Natural killer cell (primary cell): ENCODE measurements at places on chromosomes 12 and 14. TPM values are rescaled to one million over a fixed set of nuclear protein-coding genes. Genes with fewer than 3 reads are reported as not detected.
A peak's percentile ranks its signal among the peaks of the same experiment; 100 is the strongest.

GRCh38 chr12:95227818-95228356 is 10.3 kb downstream of the VEZT start:
- no peaks in the 10 kb centered on the region for H3K4me1 ChIP-seq
- no peak overlapping the region for H3K27ac ChIP-seq
- H3K27me3 ChIP-seq: no peaks in the 10 kb centered on the region
- peaks cover 2% of the 10 kb centered on the region for H3K36me3 ChIP-seq
- no peak for DNase-seq

- H3K27ac ChIP-seq: no peak overlapping the region
- H3K27me3 ChIP-seq: no peaks in the 10 kb centered on the region
- no peak for DNase-seq
- H3K36me3 ChIP-seq: no peaks in the 10 kb centered on the region
Measured at GRCh38 chr12:89513544-89513943, 11.1 kb downstream of the GALNT4 start.

KCNH3 gene
- total RNA-seq: 1.6 TPM

DNA sequence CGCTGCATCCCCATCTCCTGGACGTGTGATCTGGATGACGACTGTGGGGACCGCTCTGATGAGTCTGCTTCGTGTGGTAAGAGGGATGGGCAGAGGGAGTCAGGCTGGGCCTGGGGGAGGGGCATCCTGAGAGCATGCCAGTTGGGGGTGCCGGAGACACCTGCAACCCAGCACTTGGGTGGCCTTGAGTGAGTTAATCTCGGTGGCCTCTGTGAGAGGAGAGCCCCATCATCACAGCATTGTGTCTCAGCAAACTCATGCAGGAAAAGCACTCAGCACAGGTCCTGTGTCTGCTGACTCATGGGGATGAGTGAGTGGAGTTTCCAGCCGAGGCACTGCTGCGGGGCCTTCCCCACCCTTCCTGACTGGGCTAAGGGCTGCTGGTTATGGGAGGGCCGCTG is 19.6 kb upstream of the LRP1-AS start:
- DNase-seq: no peak
- no peak overlapping the region for H3K4me3 ChIP-seq
- H3K4me1 ChIP-seq: peaks cover 3% of the 10 kb centered on the region
- H3K27ac ChIP-seq: no peak overlapping the region

GRCh38 chr14:44979740-44980356 is 17.9 kb downstream of the TOGARAM1 start:
- no peaks in the 10 kb centered on the region for H3K36me3 ChIP-seq
- H3K27ac ChIP-seq: no peak overlapping the region
- H3K4me3 ChIP-seq: no peak overlapping the region
- H3K4me1 ChIP-seq: no peaks in the 10 kb centered on the region
- H3K27me3 ChIP-seq: no peaks in the 10 kb centered on the region
- DNase-seq: no peak

MANSC4 gene
- total RNA-seq: not detected

DNA sequence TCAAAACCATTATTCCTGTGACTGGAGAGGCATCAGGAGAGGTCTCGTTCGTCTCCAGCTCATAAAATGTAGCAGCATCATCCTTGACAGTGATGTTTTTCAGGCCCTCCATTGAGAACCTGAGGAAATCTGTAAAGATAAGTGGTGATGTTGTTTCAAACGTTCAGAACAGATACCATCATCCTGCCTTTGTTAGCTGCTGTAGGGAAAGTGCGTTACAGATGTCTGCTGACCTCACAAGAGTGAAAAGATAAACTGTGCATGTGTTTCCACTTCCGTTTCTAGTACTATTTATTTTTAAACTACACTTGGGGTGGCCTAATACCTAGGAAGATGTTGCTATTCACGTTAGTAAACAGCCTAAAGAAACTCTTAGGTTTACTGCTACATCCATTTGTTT is 28.4 kb downstream of the BCL2L14 start:
- H3K27ac ChIP-seq: no peak overlapping the region
- no peak overlapping the region for H3K4me3 ChIP-seq
- H3K27me3 ChIP-seq: no peaks in the 10 kb centered on the region
- no peak for DNase-seq
- no peaks in the 10 kb centered on the region for H3K36me3 ChIP-seq

SPX gene
- total RNA-seq: not detected

- H3K27ac ChIP-seq: no peak overlapping the region
- H3K4me1 ChIP-seq: no peaks in the 10 kb centered on the region
- peaks cover 4% of the 10 kb centered on the region for H3K27me3 ChIP-seq
- no peak overlapping the region for H3K4me3 ChIP-seq
Measured at GRCh38 chr14:69876221-69876847, 2.9 kb upstream of the SMOC1 start.

DNA sequence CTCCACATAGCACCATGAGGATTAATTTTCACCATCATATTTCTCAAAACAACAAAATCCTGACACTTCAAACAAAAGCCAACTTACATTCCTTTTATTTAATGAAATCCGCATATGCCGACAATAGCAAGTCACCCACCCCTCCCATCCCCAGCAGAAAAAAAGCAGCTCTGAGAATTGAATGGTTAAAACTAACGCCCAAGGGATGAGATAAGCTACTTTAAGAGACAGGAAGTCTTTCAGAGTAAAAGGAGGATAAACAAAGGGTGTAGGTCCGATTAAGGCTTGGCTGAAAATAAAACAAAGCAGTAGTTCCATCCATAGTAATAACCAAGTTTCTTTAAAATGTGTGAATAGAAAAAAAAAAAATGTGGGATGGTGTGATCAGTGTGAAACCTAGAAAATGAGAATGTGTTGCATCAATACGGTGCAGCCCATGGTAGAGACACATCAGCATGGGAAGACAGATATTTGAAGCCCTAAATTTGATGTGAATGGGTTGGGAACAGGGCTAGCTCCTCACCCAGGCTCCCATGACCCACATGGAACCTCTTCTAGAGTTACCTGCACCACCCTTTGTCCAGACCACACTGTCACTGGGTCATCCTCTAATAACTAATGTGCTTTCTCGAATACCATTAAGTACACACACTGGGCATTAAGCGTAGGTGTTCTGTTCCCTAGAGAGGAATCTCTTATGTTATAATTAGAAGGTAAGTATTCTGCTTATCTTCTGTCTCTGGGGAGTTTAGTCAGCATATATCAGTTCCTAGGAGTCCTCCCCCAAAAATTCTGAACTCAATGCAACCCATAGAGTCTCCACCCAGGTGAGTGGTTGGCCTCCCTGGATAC is 31.7 kb downstream of the RTRAF start:
- H3K27me3 ChIP-seq: no peaks in the 10 kb centered on the region
- H3K4me3 ChIP-seq: no peak overlapping the region
- H3K27ac ChIP-seq: no peak overlapping the region
- no peaks in the 10 kb centered on the region for H3K4me1 ChIP-seq
- DNase-seq: no peak

GRCh38 chr14:21098892-21099595 is 589 bp upstream of the ZNF219 start:
- no peaks in the 10 kb centered on the region for H3K27me3 ChIP-seq
- peaks cover 23% of the 10 kb centered on the region for H3K4me1 ChIP-seq
- no peaks in the 10 kb centered on the region for H3K36me3 ChIP-seq
- H3K27ac ChIP-seq: peak overlapping the region; percentile 15
- peak overlapping the region; percentile 43 for H3K4me3 ChIP-seq

SPRING1 gene
- 24.4 TPM for total RNA-seq

- no peak overlapping the region for H3K4me3 ChIP-seq
- H3K27me3 ChIP-seq: no peaks in the 10 kb centered on the region
- H3K4me1 ChIP-seq: no peaks in the 10 kb centered on the region
- no peak overlapping the region for H3K27ac ChIP-seq
Measured at GRCh38 chr14:67787673-67788072, 28.7 kb downstream of the ZFYVE26 start.

DNA sequence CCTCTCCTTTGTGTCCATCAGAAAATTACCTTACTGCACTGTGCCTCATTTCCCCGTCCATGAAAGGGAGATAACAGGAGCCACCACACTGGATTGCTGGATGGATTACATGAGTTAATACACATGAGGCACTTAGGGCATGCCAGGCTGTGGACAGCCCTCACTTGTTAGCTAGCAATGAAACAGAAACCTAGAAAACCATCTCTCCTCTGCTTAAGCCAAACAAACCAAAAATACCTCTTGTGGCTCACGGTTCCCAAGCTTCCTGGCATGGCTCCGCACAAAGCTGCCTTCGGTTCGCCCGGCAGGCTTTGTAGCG is 660 bp upstream of the HCFC2 start:
- H3K4me1 ChIP-seq: peaks cover 14% of the 10 kb centered on the region
- peaks cover 4% of the 10 kb centered on the region for H3K36me3 ChIP-seq
- H3K27me3 ChIP-seq: no peaks in the 10 kb centered on the region

OR6C75 gene
- total RNA-seq: not detected

DNA sequence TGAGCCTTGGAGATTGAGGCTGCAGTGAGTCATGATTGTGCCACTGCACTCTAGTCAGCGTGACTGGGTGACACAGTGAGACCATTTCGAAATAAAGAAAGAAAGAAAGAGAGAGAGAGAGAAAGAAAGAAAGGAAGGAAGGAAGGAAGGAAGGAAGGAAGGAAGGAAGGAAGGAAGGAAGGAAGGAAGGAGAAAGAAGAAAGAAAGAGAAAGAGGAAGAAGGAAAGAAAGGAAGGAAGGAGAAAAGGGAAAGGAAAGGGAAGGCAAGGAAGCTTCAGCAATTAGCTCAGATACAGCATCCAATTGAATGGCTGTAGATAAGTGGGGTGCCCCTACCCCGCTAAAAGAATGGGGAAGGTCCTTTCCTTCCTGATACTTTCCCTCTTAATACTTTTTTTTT is 9.5 kb upstream of the NAA30 start:
- no peak overlapping the region for H3K27ac ChIP-seq
- H3K36me3 ChIP-seq: no peaks in the 10 kb centered on the region
- no peaks in the 10 kb centered on the region for H3K4me1 ChIP-seq
- DNase-seq: no peak
- no peak overlapping the region for H3K4me3 ChIP-seq

GRCh38 chr14:57610631-57611030 is 117.0 kb upstream of the CCDC198 start:
- no peaks in the 10 kb centered on the region for H3K4me1 ChIP-seq
- DNase-seq: no peak
- no peak overlapping the region for H3K4me3 ChIP-seq
- H3K27me3 ChIP-seq: no peaks in the 10 kb centered on the region
- H3K36me3 ChIP-seq: no peaks in the 10 kb centered on the region
- H3K27ac ChIP-seq: no peak overlapping the region

GRCh38 chr12:64735442-64735841 is 23.8 kb downstream of the GNS start:
- H3K36me3 ChIP-seq: peaks cover 58% of the 10 kb centered on the region
- DNase-seq: no peak
- peaks cover 13% of the 10 kb centered on the region for H3K4me1 ChIP-seq
- no peak overlapping the region for H3K27ac ChIP-seq
- H3K27me3 ChIP-seq: no peaks in the 10 kb centered on the region

IFT43 gene
- total RNA-seq: 19.0 TPM

KRT84 gene
- not detected for total RNA-seq

GRCh38 chr12:32334371-32334777 is 65.0 kb upstream of the FGD4 start:
- peaks cover 4% of the 10 kb centered on the region for H3K36me3 ChIP-seq
- no peak overlapping the region for H3K4me3 ChIP-seq
- H3K4me1 ChIP-seq: no peaks in the 10 kb centered on the region
- no peaks in the 10 kb centered on the region for H3K27me3 ChIP-seq

- no peaks in the 10 kb centered on the region for H3K27me3 ChIP-seq
- H3K4me1 ChIP-seq: no peaks in the 10 kb centered on the region
- H3K27ac ChIP-seq: no peak overlapping the region
- H3K4me3 ChIP-seq: no peak overlapping the region
Measured at GRCh38 chr12:102174117-102174516, 23.5 kb downstream of the PMCH start.

- peaks cover 5% of the 10 kb centered on the region for H3K4me1 ChIP-seq
- no peak overlapping the region for H3K27ac ChIP-seq
- no peak overlapping the region for H3K4me3 ChIP-seq
Measured at GRCh38 chr12:45768194-45768593, 38.7 kb downstream of the ARID2 start.

GRCh38 chr14:76782885-76783566 is 21.8 kb downstream of the VASH1 start:
- peaks cover 32% of the 10 kb centered on the region for H3K36me3 ChIP-seq
- no peak overlapping the region for H3K27ac ChIP-seq
- no peak for DNase-seq
- peaks cover 10% of the 10 kb centered on the region for H3K4me1 ChIP-seq

OR6C2 gene
- not detected for total RNA-seq

- no peaks in the 10 kb centered on the region for H3K36me3 ChIP-seq
- no peak for DNase-seq
- H3K4me3 ChIP-seq: no peak overlapping the region
- no peaks in the 10 kb centered on the region for H3K27me3 ChIP-seq
Measured at GRCh38 chr12:52437508-52437907, 3.3 kb upstream of the KRT75 start.

- H3K27ac ChIP-seq: no peak overlapping the region
- H3K27me3 ChIP-seq: no peaks in the 10 kb centered on the region
- peak; percentile 27 for DNase-seq
- peaks cover 7% of the 10 kb centered on the region for H3K4me1 ChIP-seq
Measured at GRCh38 chr12:2783936-2784600, 10.7 kb upstream of the FKBP4 start.

FAM161B gene
- total RNA-seq: 2.5 TPM

DNA sequence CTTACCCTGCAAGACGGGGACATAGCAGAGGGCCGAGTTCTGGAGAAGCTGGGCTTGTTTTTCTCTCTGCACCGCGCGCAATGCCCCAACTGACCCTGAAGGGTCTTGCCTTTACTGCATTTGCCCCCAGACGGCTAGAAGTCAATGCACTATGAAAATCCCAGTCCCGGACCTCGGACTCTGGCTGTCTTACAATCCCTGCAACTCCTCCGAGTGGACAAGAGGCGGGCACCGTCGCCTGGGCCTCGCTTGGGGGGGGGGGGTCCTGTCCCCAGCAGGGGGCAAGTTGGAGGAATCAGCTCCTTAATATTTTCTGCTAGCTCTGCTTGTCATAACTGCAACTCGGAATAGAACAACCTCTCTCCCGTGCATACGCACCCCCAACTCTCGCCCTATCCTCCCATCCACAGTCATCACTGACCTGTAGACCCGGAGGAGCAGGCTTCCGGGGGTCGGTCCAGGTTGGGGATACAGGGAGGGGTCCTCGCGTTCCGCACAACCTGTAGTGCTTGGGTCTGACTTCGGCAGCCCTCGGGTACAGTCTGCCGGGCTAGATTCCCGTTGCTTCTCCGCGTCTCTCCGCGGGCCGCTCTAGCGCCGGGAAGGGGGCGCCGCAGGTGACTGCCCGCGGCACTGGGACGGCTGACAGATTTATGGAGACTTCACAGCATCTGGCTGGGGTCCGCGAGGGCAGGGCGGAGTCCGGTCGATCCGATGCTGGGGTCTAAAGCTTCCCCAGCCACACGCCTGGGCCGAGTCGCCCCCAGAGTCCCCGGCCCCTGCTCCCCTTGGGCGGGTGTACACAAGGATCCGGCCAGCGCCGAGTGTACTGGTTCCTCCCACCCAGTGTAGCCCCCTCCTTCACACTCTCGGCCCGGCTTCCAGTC is 3.3 kb upstream of the PAX9 start:
- no peaks in the 10 kb centered on the region for H3K36me3 ChIP-seq
- H3K27ac ChIP-seq: no peak overlapping the region
- H3K4me3 ChIP-seq: no peak overlapping the region
- peaks cover 19% of the 10 kb centered on the region for H3K4me1 ChIP-seq
- no peak for DNase-seq

RERG gene
- total RNA-seq: not detected

FOXG1 gene
- not detected for total RNA-seq

- no peak overlapping the region for H3K27ac ChIP-seq
- peak; percentile 74 for DNase-seq
- H3K36me3 ChIP-seq: no peaks in the 10 kb centered on the region
- no peaks in the 10 kb centered on the region for H3K4me1 ChIP-seq
- no peaks in the 10 kb centered on the region for H3K27me3 ChIP-seq
Measured at GRCh38 chr12:47021298-47021697, 58.1 kb upstream of the PCED1B start.

- DNase-seq: no peak
- H3K4me1 ChIP-seq: no peaks in the 10 kb centered on the region
- no peak overlapping the region for H3K27ac ChIP-seq
Measured at GRCh38 chr12:16619537-16619936, 13.6 kb upstream of the LMO3 start.
